ENCODE measurements at places on chromosomes 12 and 14.

GRCh38 chr12:93645702-93646101 is 31.5 kb upstream of the CRADD start:
- peak; percentile 14 for DNase-seq

DNA sequence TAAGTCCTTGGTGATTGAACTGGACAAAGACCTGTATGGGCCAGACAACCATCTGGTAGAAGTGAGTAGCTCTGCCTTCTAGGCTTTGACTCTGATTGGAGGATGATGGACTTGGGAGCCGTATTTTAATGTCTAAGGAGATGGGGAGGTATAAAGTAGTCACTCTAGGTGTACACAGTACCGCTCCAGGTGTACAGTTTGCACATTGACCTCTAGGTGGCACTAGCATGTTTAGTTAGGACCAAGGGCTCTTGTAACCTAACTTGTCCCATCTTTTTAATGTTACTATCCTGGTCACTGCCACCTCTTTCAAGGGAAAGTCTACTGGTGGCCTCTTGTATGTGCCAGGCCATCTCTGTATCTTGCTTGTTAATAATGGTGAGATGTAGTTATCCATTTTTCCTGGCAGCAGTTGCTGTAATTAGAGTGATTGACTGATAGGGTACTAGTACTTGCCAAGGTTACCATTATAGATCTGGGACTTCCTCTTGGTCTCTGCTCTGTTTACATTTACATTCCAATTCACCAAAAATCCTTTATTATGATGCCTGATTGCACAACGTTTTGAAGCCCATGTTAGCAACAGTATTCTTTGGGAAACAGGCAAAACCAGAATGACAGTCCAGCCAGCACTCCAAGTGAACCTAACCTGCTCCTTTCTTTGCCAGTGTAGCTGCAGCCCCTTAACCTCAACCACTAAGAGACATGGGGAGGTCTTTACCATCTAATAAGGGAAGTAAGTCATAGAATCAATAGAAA is 3.6 kb downstream of the SMARCD1 start:
- peak; percentile 46 for DNase-seq

DNA sequence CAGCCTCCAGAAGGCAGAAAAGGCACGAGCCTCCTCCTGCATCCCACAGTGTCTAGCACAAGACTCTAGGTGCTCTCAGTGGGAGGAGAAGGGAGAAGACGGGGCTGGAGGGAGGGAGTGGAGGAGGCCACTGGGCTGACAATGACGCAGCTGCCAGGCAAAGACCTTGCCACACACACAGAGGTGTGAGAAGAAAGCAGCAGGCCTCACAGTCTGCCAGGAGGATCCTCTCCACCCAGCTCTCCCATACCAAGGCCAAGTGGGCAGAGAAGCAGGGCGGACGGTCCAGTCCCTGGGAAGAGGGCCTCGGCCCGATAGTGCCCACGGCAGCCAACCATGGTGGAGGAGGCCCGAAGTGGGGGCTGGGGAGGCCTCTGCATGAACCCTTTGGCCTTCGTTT is 78.9 kb downstream of the NCOR2 start:
- no peak for DNase-seq

DNA sequence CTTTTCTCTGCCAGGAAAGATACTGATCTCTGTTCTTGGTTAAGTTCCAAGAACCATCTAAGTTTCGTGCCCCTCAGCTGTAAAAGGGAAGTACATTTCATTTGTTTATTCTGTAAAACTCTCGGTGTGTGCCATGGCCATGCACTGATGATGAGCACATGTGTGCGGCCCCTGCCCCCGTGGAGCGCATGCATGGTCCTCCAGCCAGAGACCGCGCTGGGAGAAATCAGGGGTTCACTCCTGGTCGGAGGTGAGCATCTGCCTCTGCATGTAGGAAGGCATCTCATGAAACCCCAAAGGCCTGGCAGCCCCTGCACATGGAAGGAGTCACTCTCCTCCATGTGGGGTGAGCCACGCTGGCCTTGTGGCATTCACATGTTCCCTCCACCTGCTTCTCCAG is 102.5 kb upstream of the RTL1 start:
- DNase-seq, result no peak

DNA sequence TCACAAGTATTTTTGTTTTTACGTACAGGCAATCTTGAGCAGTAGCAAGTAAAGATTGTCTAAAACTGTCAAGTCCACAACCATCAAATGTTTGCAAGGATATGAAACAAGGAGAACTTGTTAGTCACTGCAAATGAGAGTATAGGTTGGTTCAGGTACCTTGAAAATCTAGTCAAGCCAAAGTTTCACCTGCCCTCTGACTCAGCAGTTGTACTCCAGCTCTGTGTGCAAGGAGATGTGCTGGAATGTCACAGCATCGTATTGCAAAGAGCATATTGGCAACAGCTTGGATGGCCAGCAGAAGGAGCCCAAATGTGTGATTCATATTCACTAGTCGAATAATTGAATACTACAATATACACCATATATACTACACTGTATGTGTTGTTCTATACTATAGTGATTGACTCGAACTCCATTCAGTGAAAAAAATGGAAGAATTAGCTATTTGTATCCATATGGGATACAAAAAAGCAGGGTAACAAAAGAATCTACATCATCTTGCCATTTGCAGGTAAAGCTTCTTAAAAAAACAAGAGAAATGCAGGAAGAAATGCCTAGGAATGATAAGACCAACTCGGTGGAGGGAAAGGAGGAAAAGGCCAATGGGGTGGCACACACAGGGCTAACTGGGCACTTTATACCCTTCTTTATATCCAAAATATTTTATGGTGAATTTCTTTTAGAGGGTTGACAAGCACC is 44.0 kb downstream of the EID3 start:
- DNase-seq, result no peak

GRCh38 chr14:38944691-38945090 is 158.3 kb downstream of the SEC23A start:
- no peak for DNase-seq

GRCh38 chr14:53622447-53622846 is 334.2 kb downstream of the BMP4 start:
- DNase-seq, result no peak

- DNase-seq, result no peak
Measured at GRCh38 chr14:55451950-55452349, 11.5 kb upstream of the TBPL2 start.

- DNase-seq, result no peak
Measured at GRCh38 chr12:12776261-12776660, 9.2 kb upstream of the APOLD1 start.

- DNase-seq, result no peak
Measured at GRCh38 chr12:71431991-71432390, 7.6 kb upstream of the LGR5 start.

GRCh38 chr14:61153914-61154545 is 127.1 kb downstream of the TMEM30B start:
- no peak for DNase-seq

DNA sequence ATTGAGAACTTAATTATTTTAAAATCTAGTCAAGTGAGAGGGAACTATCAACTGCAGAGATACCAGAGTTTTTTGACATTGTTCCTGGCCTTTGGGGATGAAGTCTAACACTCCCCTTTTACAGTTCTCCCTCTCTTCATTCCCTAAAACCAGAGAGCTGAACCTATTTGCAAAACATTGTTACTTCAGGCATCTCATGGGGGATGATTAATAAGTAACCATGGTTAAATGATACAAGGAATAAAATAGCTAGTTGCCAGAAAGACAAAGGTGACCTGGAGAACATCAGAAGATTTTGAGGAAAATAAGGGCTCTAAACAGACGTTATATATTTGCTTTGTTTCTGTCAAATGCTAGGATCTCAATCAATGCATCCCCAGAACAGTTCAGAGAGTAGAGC is 42.3 kb downstream of the PDE6H start:
- no peak for DNase-seq

All from hepatic stellate cell (primary cell).